ACHN (cell line): ENCODE measurements at places on chromosomes 4 and X.

GRCh38 chr4:87530868-87531267, 1.7 kb upstream of the SPARCL1 start:
- DNase-seq: no peak

DNA sequence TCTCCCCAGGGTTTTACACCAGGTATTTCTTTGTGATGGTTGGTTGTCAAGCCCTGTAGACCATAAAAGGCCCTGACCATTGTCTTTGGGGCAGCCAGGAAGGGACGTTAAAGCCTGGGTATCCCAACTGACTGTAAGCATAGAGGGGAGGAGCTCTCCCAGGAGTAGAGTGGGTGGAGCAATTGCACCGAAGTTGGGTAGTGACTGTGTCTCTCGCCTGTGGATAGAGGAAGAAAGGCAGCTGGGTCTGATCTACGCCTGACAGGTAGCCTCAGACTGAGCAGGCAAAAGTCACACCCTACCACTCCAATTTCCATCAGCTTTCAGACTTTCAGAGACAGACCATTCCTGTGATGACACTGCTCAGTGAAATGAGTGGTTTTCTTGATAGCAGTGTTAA, 123.3 kb downstream of the KLHL8 start:
- no peak for DNase-seq

DNA sequence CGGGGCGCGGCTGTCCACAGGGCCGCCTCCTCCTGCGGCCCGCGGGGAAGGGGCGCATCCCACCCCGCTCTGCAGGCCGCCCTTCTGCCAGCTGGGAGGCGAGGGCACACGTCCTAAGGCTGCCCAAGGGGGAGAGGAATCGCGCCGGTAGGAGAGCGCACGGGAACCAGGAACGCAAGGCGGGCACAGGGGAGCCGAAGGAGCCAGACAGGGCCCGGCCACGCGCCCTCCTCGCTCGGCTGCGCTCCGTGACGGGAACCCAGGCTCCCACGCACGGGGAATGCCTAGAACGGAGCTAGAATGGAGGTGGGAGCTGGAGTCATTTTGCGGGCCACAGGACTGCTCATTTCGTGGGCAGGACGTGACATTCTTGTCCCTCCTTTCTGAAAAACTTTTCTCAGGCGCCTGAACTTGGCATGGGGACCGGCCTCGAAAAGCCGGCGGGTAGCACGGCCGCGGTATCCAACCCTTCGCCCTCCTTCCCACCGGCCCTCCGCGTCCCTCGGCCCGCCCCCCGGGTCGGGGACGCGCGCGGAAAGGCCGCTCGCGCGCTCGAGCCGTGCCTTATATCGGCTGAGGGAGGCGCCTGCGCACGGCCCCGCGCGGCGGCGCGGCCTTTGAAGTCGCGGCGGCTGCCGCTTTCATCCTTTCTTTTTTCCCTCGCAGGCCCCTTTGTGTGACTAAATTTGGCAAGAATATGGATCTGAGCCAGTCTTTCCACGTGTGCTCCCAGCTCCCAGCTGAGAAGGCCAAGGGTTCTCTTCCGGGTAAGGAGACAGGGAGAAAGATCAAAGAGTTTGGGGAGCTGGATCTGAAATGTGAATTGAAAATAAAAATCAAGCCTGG, 4.2 kb upstream of the LEF1 start:
- peak; percentile 55 for DNase-seq

GRCh38 chr4:147772459-147772969, 40.6 kb downstream of the ARHGAP10 start:
- DNase-seq: peak; percentile 45

GRCh38 chr4:183445097-183445428, 627 bp downstream of the CDKN2AIP start:
- DNase-seq: peak; percentile 26

- DNase-seq: no peak
Observed at GRCh38 chrX:10393899-10394298, 226.5 kb downstream of the MID1 start.

DNA sequence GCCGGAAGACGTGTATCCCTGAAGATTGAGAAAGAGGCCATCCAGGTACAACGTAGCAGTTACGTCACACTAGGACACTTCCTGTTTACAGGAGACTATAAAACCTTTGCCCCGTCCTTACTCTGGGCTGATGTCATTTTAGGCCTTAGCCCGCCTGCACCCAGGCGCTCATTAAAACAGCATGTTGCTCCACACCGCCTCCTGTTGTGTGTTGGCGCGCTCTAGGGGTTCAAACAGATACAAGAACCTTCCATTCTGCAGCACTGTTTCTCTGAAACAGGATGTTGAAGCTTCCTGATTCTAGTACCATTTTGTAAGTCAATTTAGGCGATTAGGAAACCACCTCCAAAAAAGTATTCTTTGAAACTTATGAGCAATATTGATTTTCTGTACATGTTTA, 722.1 kb downstream of the PCDH7 start:
- DNase-seq: no peak

DNA sequence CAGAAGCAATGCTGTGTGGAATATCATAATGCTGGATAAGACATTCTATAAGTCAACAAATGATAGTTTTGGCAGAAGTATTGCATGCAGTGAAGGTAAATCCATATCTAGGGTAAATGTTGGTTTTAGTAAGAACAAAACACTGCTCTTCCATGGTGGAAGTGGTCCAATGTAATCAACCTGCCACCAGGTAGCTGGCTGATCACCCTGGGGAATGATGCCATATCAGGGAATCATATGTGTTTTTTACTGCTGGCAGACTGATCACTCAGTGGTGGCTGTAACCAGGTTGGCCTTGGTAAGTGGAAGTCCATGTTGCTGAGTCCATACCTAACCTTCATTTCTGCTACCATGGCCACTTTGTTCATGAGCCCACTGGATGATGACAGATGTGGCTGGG, 74.0 kb upstream of the CENPE start:
- DNase-seq: no peak
